ENCODE measurements at places on chromosomes 5 and 9.

DNA sequence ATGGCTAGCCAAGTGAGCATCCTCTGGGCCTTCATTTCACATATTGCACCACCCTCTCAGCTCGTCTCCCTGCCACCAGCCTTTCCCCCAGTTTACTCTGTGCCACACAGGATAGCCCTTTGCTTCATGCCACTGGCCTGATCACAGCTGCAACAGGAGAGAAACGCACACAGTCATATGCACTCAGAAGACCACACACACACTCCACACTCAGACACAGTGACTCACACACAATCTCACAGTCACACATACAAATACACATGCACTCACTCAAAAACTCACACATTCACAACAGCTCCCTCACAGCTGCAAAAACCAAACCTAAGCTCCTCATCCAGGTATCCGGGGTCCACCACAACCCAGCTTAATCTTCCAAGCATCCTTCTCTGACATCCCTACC lies 38.7 kb downstream of the TTC39B start:
- DNase-seq = no peak

DNA sequence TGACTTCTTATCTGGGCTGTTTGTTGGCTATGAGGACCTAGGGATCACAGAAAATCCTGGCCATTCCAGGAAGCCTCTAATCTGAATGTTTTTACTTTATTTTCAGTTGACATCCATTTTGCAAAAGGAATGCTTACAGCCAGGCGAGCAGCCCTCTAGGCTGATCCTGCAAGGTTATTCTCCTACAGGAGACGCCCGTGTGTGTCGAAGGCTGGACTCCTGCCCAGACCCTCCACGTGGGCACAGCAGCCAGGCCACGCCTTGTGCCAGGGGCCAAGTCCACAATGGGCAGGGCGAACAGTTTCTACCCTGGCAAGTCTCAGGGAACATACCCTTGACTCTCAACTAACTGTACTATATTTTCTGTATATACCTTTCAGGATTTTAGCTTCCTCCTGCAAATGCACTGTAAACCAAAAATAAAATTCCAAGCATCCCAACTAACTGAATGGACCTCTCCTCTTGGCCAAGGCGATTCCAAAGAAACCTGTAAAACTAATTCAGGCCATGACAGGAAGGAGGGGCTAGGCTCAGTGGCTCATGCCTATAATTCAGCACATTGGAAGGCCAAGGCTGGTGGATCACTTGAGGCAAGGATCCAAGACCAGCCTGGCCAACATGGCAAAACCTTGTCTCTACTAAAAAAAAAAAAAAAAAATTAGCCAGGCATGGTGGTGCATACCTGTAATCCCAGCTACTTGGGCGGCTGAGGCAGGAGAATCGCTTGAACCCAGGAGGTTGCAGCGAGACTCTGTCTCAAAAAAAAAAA lies 5.7 kb downstream of the CMBL start:
- no peak for DNase-seq

DNA sequence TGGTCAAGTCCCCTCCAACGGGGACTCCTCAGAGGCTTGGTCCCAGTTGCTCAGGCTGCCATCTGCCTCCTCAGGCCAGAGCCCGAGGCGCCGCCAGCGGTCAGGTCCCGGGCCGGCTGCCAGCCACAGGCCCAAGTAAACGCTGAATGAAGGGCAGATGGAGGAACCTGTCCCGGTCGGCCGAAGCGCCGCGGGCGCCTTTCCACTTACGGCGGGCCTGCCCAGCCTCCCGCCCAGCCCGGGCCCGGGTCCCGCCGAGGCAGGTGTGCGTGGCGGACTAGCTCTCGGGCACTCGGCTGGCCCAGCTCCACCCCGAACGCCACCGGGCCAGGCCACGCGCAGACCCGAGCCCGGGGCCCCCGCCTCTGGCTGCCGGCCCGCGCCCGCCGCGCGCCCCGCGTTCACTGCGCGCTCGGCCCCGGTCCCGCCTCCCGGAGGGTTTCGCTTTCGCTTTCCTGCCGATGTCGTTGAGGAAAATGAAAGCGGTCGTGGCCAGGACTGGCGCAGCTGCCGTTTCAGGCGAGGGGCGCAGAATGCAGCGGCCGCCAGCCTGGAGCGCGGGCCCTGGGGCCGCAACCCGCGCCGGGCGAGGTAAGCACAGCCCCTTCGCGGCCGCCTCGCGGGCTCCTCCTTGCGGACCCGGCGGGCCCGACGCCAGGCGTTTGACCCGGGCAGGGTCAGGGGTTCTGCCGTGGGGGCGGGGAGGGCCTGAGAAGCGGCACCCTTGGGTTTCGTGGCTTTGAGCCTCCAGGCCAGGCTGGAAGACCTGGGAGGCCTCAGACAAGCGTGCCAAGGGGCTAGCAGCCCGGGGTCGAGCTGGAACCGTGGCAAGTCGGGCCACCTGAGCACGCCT lies 41.2 kb downstream of the SLC22A5 start:
- peak; percentile 90 for DNase-seq

- no peak for DNase-seq
Observed at GRCh38 chr9:91106415-91107081, 255.2 kb downstream of the AUH start.

- no peak for DNase-seq
Observed at GRCh38 chr9:79409182-79409823, 162.5 kb upstream of the TLE4 start.

DNA sequence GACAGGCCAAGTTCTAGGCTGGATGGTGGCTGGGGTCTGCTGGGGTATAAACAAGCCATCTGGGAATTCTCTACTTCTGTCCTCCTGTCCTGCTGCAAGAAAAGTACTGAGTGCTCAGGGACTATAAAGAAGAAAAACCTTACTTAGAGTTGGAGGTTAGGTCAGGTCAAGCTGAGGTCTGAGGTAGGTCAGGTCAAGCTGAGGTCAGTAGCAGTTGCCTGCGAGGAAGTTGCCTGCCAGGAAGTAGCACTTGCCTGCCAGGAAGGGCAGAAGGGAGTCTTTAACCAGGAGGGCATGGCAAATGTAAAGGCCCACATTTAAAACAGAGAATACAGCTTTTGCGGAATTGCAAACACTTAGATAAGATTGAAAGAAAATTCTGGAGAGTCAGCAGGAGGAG lies 51.3 kb upstream of the PRLR start:
- DNase-seq = no peak

- no peak for DNase-seq
Observed at GRCh38 chr5:157648275-157648990, 3.8 kb downstream of the SOX30 start.

DNA sequence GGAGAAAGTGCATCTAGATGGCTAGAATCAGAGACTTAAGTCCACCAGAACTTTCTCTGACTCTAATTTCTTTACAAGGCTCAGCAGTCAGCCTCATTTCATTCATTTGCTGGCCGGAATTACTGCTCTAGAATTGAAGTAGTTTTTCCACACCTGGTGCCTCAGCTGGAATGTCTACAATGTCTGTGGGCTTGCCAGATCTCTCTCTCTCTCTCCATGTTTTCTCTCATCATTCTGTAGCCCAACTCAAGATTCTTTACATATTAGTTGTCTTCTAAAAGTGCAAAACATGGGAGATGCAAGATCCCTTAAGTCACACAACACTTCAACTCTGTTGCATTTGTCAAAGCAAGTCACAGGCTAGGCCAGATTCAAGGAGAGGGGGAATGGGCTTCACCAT lies 103.9 kb upstream of the TAF11L2 start:
- DNase-seq = no peak

GRCh38 chr9:133120501-133121197 lies 391 bp downstream of the RALGDS start:
- no peak for DNase-seq

- no peak for DNase-seq
Observed at GRCh38 chr9:25003686-25004085, 458.0 kb upstream of the IZUMO3 start.

GRCh38 chr5:33801292-33801691 lies 90.5 kb downstream of the ADAMTS12 start:
- DNase-seq = no peak

GRCh38 chr9:75869236-75869635 lies 21.2 kb upstream of the PCSK5 start:
- DNase-seq = no peak

- DNase-seq = no peak
Observed at GRCh38 chr5:163950248-163950647, 444.8 kb downstream of the MAT2B start.
